ENCODE measurements at places on chromosomes 1 and 21. TPM values are rescaled to one million over a fixed set of nuclear protein-coding genes. Genes with fewer than 3 reads are reported as not detected.

The TMED5 gene
- total RNA-seq = 58.6 TPM

DNA sequence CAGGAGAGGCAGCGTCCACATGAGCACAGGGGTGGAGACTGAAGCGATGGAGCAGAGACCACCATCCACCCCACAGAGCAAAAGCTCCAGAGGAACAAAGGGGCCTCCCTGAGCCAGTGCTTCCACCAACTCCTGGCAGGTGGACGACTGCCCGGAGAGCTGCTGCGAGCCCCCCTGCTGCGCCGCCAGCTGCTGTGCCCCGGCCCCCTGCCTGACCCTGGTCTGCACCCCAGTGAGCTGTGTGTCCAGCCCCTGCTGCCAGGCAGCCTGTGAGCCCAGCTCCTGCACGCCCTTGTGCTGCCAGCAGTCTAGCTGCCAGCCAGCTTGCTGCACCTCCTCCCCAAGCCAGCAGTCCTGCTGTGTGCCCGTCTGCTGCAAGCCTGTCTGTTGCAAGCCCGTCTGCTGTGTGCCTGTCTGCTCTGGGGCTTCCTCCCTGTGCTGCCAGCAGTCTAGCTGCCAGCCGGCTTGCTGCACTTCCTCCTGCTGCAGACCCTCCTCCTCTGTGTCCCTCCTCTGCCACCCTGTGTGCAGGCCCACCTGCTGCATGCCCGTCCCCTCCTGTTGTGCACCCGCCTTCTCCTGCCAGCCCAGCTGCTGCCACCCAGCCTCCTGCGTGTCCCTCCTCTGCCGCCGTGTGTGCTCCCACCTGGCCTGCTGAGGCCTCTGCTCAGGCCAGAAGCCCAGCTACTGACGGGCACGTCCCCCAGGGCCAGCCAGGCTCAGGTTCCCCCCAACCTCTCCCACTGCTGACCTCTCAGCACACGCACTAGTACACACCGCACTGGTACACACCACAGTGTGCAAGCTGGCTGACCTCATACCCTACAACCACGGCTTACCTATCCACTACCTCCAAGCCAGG, 5.4 kb downstream of the KRTAP10-12 start:
- H3K27ac ChIP-seq = no peak overlapping the region
- H3K27me3 ChIP-seq = peaks cover 68% of the 10 kb centered on the region
- no peaks in the 10 kb centered on the region for H3K4me1 ChIP-seq
- H3K36me3 ChIP-seq = no peaks in the 10 kb centered on the region
- H3K4me3 ChIP-seq = no peak overlapping the region
- DNase-seq = no peak

- DNase-seq = no peak
- no peaks in the 10 kb centered on the region for H3K4me1 ChIP-seq
- no peak overlapping the region for H3K27ac ChIP-seq
- no peaks in the 10 kb centered on the region for H3K27me3 ChIP-seq
- no peak overlapping the region for H3K4me3 ChIP-seq
These were observed 61.9 kb upstream of the ADGRL2 start for GRCh38 chr1:81738875-81739274.

- H3K27me3 ChIP-seq = no peaks in the 10 kb centered on the region
These were observed 14.9 kb upstream of the CENPS start for GRCh38 chr1:10415211-10415930.

Measured in activated T-helper 2 cell treated with anti-CD3 and anti-CD28 coated beads, Interferon-gamma antibody, Interleukin-2, Interleukin-4, amounts not matched to agents 10 μg/mL and 5 μg/mL and 100 μg/mL, durations not matched to agents 14 hours and 24 hours and 36 hours (primary cell).